ENCODE measurements at places on chromosomes 5 and 9. TPM values are rescaled to one million over a fixed set of nuclear protein-coding genes. Genes with fewer than 3 reads are reported as not detected.

Gene PLCXD3
- total RNA-seq: not detected

Gene BRINP1
- total RNA-seq: not detected

Gene NR5A1
- not detected for total RNA-seq

Gene AJM1
- 8.7 TPM for total RNA-seq

Gene IL5
- 2.6 TPM for total RNA-seq

Gene FOXD4L3
- total RNA-seq: not detected

DNA sequence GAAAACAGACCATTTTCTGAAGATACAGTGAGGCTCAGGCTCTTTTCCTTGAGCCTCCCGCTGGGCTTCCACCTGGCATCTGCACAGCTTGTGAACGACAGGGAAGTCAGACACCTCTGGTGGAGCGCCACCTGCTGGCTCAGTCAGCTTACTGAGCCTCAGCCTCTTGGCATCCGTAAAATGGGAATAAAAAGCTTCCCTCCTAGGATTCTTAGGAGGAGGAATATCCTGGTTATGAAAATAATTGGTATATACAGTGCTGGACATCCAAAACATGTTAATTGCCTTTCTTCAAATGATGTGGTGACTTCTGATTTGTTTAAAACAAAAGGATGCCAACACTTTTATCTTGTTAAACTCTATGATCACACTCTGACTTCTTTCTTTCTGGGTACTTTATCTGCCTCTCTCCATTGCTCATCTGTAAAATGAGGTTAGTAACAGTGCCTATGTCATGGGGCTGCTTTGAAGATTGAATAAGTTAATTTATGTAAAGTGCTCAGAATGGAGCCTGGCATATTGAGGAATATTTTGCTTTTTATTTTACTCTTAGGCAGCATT lies 67.5 kb downstream of the MAMDC2 start:
- peak; percentile 57 for DNase-seq

DNA sequence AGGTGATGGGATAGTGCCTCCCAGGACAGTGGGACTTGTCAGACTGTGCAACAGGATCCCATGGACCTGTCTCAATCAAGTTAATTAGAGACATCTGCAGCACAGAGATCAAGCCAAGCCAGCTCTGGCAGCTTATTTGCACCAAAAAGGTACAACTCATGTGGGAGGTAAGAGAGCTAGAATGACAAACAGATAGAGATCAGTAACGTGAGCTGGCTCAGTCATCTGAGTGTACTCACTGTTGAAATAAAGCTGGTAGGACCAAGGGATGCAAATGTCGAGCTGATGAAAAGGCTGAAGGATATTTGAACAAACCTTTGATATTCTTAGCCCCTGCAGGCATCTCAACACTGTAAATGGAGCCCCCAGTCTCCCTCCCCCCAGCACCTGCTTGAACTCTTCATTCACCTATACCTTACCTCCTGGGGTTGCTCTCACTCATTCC lies 198.1 kb downstream of the EFNA5 start:
- DNase-seq: no peak

DNA sequence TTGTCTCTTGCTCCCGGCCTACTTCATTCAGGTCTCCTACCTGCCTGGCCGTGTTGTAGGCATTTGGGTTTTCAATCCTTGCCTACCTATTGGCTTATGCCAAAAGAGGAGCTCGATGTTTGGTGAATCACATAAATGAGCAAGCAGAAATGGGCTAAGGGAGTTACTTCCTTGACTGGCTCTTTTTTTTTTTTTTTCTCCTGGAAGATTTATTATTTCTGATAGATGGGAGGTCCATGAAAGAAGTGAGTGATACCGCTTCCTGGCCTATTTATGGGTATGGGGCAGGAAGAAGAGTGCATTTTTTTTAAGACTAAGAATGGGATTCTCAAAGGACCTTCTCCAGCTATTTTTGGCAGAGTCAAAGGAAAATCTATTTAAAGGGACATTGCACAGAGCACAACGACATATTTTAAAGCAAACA lies 294.1 kb downstream of the ARHGAP26 start:
- no peak for DNase-seq

GRCh38 chr5:81817086-81817485 lies 66.2 kb upstream of the SSBP2 start:
- DNase-seq: no peak

DNA sequence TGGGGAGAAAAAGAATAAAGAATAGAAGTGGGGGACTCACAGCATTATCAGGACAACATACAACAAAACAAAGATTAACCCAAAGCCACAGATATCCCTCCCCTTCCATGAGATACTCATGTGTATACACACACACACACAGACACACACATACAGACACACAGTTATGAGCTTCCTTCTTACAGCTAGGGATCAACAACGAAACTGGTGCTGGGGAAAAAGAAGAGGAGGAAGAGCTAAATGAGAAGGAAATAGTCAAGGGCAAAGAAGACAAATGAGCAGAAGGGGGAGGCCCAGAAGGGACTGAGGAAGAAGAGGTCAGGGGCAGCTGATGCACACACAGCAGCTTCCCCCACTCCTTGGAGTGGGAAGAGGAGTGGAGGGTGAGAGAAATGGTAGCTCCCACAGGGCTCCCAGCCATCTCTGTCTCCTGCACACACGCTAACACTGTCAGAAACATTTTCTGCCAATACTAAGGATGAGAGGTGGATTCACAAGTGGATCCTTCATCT lies 66.2 kb downstream of the SIL1 start:
- no peak for DNase-seq

- DNase-seq: no peak
These were observed 44.0 kb upstream of the RNU6ATAC start for GRCh38 chr9:134208310-134208841.

- peak; percentile 9 for DNase-seq
These were observed 98.4 kb downstream of the PHF2 start for GRCh38 chr9:93674580-93675335.

- no peak for DNase-seq
These were observed 1909.4 kb upstream of the WWC1 start for GRCh38 chr5:166382031-166382430.

- no peak for DNase-seq
These were observed 273.0 kb downstream of the GLIS3 start for GRCh38 chr9:4026905-4027304.

GRCh38 chr5:191036-191948 lies at the start of gene LRRC14B:
LRRC14B (plus strand) TSS chr5:191495; CDS start chr5:191539, 44 bp downstream.
- DNase-seq: no peak

- DNase-seq: no peak
These were observed 35.6 kb upstream of the SSBP2 start for GRCh38 chr5:81786496-81786895.

DNA sequence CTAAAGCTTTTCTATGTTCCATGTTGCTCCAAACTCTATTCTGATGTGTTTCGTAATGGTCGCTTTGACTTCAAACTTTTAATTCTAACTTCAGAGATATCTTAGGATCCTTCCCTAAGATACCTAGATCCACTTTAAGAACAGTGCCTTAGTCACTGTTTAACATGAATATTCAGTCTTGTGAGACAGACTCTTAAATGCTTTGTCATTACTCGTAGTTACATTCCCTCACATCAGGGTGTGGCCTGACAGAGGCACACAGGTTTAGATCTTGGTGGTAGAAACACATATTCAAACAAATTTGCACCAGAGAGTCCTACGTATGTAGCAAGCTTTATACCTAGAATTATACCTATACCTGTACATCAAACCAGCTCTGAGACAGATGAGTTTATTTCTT lies 687.0 kb upstream of the C9orf72 start:
- DNase-seq: no peak

DNA sequence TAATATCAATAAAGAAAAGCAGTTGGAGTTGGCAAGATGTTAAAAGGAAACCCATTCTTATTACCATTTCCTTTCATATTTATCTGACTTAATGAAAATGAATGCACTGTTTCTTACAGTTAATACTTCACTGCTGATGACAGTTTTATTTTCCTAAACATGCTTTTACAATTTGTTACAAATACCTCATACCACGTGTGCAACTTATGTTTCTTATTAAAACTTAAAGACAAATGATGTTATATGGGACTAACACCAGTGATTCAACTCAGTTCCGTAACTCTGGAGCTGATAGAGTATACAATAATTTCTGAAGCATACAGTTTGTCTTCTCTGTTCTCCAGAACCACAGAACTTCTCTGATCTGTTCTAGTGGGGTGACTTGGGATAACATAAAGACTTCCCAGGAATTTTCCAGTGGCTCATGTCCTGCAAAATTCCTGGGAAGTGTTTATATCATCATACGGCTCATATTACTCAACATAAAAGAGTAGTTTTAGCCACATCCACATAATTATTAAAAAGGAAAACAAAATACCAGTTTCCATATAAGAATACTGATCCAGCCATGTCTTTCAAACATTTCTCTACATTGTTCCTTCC lies 1259.0 kb upstream of the C9orf72 start:
- no peak for DNase-seq

GRCh38 chr9:114394523-114395333 lies 6.9 kb upstream of the AKNA start:
- DNase-seq: no peak

- no peak for DNase-seq
These were observed 221.8 kb downstream of the SAXO1 start for GRCh38 chr9:18811171-18811570.

DNA sequence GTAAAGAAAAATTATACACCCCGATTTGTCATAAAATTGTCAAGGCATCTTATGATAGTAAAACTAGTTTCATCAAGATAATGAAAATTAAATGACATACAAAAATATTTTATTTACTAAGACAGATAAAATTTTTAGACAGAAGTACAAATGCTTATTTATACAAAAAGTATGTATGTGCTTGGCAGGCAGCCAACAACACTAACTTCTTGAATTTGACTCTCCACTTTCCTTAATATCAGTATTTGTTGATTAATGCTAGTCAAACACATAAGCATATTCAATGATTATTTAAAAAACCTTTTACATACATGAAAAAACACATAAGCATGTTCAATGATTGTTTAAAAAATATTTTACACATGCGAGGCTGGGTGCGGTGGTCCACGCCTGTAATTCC lies 1079.9 kb upstream of the CDH6 start:
- no peak for DNase-seq

GRCh38 chr5:13783726-13784125 lies 160.8 kb downstream of the DNAH5 start:
- no peak for DNase-seq

DNA sequence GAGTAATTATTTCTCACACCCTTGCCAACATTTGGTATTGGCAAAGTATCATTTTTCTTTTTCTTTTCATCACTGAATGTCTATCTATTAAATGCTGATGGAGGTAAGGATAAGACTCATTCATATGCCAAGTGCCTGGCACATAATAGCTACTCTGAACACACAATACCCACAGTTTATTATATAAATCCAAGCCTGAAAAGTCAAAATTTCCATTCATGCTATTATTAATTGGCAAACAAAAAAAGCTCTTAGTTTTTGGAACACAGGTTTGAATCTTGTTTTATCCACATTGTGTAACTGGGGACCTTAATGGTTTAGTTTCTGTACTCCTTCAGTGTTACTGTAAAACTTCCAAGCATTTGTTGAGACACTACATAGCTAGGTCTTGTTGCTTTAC lies 6.4 kb upstream of the ATOX1 start:
- no peak for DNase-seq

DNA sequence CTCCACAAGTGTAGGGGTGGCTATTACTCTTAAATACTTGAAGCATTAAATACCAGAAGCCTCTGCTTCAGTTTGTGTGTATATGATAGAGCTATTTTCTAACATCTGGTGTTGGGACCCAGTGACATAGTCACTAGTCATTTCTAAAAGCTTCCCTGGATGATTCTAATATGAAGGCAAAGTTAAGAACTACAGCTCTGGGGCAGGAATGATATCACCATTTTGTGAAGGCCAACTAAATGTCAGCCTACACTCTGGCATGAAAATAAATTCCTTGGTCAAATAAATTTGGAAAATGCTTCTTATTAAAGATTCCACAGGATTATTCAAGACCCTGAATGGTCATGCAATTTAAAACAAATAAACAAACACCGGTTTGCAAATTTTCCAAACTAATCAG lies 197.7 kb downstream of the PLK2 start:
- no peak for DNase-seq

DNA sequence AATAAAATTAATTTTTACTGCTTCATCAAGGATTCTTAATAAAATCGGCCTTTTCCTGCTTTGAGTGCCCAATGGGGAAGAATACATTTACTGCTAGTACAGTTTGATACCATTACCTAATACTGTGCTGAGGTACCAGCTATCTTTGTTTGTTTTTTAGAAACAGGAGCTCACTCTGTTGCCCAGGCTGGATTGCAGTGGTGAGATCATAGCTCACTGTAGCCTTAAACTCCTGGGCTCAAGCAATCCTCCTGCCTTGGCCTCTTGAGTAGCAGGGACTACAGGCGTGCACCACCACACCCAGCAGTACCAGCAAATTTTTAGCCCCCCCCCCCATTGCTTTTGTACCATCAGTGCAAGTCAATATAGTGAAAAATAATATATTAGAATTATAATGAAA lies 13.6 kb upstream of the ANKHD1 start:
- DNase-seq: no peak

All from activated CD4-positive, alpha-beta memory T cell treated with anti-CD3 and anti-CD28 coated beads, Interleukin-2, amount 10 ng/mL, durations not matched to agents 7 days and 5 days (primary cell).